ENCODE measurements at places on chromosomes 2 and 18.

GRCh38 chr2:158772306-158773078 lies 22.6 kb upstream of the DAPL1 start:
- DNase-seq, result no peak

DNA sequence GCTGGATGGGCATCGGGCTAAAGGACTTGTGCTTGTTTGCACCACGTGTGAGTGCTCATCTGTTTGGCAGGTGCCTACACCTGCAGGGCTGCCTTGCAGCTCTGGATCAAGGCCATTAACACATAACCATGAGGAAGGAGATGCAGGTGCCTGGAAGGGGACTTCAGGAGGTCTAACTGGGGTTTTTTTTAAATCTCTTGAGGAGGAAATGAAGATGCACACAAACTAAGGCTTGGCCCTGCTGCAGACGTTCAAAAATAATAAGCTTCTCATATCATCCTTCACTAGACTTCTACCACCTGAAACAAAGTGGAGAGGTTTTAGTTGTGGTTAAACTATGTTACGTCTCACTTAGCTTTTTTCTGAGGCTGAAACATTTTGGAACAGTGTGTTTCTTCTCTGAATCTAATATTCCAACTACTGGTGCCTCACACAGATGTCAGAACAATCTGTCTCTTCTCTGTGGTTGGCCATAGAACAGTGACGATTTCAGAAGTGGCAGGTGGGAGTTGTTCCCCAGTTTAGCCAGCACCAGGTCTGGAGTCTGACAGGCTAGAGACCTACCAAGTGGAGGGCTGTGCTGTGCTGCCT lies 36.5 kb downstream of the BCL2L11 start:
- no peak for DNase-seq

- no peak for DNase-seq
Measured at GRCh38 chr18:79374408-79375171, 21.1 kb upstream of the NFATC1 start.

DNA sequence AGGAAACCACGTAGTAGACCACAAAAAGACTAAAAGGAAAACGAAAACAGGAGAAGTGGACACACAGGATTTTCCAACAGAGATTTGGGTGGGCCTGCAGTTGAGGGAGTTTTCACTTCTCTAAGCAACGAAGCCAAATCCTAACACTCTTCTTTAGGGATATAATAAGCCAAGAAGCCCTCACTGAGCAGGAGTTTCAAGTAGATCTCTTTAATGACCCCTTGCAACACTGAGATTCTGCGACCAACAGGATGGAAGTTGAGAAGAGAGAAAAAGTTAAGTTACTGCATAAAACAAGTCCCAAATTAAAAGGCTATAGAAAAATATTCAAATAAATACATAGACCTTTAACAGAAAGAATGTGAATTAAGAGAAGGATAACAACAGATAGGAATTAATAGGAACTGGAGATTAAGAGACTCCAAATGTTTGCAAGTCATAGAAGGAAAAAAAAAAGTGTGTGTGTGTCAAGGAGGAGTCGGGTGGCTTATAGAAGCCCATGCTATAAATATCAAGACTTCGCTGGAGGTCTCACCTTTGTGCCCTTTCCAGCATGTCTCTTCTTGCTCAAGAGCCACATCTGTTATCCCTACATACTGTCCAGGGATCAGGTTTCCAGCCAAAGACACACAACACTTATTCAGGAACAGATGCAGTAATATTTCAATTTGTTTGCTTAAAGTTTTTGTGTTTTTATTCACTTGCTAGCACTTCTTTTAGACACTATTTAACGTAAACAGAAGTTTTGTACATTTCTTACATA lies 69.4 kb upstream of the ARHGAP28 start:
- no peak for DNase-seq

DNA sequence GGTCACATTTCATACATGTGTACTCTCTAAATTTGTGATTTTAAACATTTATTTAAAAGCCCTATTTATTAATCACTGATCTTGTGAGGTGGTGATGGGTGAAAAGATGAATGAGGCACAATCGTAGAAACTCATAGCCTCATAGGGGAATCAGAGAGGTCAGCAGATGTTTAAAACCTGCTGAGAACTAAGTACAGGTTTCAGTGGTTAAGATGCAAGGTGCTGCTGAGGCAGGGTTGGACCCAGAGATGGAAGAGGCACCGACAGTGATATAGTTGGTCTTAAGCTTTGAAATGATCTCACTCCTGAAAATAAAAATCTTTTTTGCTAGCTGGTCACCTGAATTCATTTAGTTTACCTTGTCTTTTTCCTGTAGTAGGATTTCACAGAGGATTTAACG lies 49.6 kb downstream of the LINC00305 start:
- no peak for DNase-seq

GRCh38 chr2:37459095-37459981 lies 114.9 kb downstream of the QPCT start:
- no peak for DNase-seq

GRCh38 chr2:10740226-10740625 lies 18.8 kb downstream of the ATP6V1C2 start:
- DNase-seq, result no peak

DNA sequence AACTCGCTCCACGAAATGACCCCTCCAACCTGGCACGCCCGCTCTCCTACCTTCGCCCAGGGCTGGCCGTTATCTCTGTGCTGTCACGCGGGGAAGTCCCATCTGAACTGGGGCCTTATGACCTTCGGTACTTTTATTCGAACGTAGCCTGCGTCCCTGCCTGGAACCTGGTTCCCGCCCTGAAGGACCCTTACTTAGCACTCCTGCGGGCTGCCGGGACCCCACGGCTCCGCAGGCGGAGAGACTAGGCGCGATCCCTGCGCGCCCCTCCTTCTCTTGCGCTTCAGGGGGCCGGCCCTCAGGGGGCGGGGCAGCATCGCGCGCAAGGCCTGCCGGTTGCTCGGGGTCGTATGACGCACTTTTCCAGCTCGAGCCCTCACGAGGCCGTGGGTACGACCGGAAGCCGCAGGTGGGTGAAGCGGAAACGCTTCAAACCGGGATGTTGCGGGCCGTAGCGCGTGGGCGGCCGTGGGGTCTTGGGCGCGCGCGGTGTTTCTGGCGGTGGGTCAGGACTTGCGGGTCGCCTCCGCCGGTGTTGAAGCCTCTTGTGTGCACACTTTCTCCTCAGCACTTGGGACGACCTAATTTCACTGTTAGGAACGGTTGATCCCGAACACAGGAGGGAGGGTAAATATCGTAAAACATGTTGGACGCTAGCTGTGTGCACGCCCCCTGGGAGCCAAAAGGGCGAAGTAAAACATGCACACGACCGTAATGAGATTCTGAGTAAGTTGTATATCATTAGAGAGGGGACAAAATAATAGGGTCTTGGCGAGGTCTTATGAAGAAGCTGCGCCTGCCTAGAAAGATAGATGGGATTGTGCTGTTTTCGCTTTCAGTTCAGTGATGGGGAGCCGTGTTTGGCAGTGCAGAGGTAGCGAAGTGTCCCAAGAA lies at the start of the genes LIPT1 and TSGA10:
TSS of gene LIPT1 (plus strand) at position 325 of the 894 bp plus-strand sequence. CDS start 6,991 bp downstream, outside the sequence.
TSS of gene TSGA10 (minus strand) at position 300 of the 894 bp plus-strand sequence. CDS start 45,503 bp downstream, outside the sequence.
- DNase-seq, result peak; percentile 76

GRCh38 chr2:41741951-41742595 lies 305.7 kb upstream of the PKDCC start:
- no peak for DNase-seq

DNA sequence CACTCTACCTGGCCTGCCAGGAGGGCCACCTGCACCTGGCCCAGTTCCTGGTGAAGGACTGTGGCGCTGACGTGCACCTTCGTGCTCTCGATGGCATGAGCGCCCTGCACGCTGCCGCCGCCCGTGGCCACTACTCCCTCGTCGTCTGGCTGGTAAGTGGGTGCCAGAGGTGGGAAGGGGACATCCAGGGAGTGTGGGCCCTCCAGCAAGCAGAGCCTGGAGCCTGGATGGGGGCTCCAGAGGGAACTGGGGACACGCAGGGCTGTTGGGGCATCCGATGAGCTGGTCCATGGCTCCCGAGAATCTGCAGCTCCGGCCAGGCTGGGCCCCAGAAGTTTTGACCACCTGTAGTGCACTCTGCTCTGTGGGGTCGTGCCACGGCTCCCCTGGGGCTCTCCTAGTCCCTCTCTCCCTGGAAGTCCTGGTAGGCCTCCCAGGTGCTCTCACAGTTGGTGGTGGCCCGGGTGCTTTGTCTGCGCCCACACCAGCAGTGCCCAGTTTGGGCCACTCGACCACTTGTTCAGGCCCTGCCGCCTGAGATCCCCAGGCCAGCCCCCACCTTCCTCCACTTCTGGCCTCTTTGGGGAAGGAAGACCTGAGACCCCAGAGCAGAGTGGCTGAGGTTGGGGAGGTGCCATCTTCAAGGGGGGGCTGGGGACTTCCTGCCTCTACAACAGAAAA lies 4.7 kb downstream of the ESPNL start:
- no peak for DNase-seq

GRCh38 chr2:25897506-25897905 lies 19.2 kb upstream of the ASXL2 start:
- DNase-seq, result no peak

- no peak for DNase-seq
Measured at GRCh38 chr18:79578396-79579260, 101.0 kb upstream of the CTDP1 start.

DNA sequence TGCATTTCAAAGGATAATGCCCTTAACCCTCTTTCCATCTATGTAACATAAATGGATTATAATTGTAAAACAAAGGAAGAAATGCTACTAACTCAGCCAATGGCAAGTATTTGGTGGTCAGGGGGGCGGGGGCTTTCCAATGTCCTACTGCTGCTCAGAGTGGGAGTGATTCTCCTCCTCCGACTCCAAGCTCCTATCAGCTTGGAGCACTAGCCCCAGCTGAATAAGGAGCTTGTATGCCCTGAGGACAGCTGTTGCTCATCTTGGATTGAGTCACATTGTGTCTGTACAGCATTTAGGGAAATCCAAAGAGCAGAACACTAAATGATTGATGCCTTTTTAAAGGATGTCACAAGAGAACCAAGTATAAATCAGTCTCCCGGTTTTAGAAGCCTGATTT lies 105.6 kb upstream of the ZNF521 start:
- DNase-seq, result no peak

- no peak for DNase-seq
Measured at GRCh38 chr18:26700728-26701127, 152.4 kb upstream of the KCTD1 start.

DNA sequence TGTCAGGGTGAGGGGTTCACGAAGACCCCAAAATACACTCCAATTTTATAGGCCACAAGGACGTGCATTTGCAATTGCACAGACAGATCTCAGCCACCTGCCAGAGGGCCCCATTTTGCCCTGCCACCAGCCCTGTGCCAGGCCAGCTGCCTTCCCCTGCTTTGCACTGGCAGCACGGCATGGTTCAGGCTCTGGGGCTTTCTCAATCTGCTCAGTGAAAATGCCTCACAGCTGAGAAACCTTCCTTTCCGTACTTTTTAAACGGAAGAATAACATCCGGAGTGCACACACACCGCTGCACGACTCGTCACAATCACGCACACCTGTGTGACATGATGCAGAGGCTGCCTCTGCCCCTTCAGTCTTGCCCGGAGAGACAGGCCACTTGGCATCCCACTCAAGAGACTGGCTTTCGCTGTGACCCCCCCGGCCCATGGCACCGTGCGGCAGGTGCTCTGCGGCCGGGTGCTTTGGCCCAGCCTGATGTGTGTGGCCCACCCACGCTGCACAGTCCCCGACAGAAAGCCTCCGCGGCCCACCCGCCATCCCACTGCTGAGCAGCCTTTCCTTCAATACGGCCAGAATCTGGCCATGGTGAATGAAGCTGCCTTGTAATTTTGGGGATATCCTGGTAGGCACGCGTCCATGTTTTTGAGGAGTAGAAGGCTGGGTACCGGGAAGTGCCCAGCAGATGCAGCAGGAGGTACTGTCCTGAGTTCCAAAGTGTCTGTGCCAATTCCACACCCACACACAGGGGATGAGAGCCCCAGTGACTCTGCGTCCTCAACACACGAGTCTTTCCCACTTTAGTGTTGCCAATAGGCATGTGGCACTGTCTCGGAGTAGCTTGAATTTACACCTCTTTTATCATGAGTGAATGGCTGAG lies 88.8 kb downstream of the USP40 start:
- DNase-seq, result no peak

DNA sequence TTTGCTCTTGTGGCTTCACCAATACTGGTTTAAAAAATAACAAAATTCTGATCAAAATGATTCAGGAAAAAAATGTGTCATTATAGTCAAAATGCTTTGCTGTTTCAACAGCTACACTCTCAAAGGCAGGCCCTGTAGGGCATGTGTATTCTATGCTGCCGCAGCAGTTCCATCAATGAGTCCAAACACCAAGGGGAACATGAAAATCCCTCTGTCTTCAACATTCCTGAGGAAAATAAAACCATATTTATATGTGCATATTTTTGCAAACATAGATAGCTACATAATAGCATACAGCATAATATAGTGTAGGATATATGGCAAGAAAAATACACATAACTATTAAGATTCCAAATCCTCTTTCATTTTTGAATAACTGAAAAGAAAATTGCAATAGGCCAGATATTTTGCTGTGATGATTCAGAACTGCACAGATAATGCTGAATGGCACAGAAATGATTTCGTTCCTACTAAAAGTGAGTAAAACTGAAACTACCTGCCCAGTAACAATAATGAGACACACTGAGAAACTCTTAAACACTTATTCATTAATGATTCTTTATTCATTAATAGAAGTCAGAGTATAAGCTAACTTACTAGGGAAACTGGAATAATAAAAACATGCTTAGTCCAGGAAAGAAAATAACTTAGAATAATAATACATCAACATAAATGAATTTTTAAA lies 343.8 kb downstream of the SUCLG1 start:
- no peak for DNase-seq

DNA sequence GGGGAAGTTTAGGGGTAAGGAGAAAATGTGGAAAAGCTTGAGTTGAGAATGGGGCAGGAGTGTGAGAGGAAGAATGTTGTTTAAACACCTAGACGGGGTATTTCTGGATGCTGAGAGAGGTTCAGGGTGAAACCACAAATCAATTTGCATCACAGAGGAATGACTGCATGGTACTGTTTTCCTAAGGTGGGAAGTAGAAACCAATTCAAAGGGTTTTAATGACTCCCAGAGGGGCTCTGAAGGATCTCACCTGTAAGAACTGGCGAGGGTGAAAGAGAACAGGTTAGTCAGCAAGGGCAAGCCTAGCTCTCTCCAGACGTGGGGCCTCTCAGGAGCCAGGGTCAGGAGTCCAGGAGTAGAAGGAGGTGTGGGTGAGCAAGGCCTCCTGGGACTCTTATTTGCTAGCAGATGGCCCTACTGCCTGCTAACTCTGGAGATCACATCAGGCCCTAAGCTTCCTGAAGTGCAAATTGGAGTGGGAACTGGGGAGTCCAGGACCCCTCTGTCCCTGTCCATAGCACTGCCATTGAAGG lies 133.0 kb upstream of the CELF4 start:
- no peak for DNase-seq
